Neural crest cell (in vitro differentiated cells): ENCODE measurements at places on chromosomes 16 and 17. TPM values are rescaled to one million over a fixed set of nuclear protein-coding genes. Genes with fewer than 3 reads are reported as not detected.

Gene PLCD3
- total RNA-seq: 34.2 and 36.5 TPM in 2 replicates

Gene AATK
- 6.0 and 6.7 TPM in 2 replicates for total RNA-seq

Gene SOX9
- 36.8 and 36.9 TPM in 2 replicates for total RNA-seq

DNA sequence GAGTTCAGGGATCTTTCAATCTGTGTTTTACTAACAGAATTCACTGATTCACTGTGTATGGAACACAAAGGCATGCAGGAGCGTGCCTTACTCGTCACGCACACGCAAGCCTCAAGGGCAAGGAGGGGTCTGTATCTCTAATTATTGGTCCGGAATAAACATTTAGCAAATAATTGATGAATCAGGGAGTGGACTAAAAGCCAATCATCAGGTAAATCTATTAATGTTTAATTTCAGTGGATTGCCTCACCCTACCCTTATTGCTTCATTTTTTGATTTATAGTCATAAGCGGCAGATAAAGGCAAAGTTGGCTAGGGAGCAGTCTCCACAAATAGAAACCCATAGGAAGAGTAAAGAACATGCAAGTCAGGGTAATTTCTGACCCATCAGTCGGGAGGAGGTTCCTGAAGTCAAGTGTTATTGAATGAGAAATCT, 7.4 kb upstream of the HSD17B2 start:
- H3K4me1 ChIP-seq: no peaks in the 10 kb centered on the region
- DNase-seq: no peak
- H3K4me3 ChIP-seq: no peak overlapping the region
- peaks cover 30% of the 10 kb centered on the region for H3K27me3 ChIP-seq
- H3K27ac ChIP-seq: no peak overlapping the region

DNA sequence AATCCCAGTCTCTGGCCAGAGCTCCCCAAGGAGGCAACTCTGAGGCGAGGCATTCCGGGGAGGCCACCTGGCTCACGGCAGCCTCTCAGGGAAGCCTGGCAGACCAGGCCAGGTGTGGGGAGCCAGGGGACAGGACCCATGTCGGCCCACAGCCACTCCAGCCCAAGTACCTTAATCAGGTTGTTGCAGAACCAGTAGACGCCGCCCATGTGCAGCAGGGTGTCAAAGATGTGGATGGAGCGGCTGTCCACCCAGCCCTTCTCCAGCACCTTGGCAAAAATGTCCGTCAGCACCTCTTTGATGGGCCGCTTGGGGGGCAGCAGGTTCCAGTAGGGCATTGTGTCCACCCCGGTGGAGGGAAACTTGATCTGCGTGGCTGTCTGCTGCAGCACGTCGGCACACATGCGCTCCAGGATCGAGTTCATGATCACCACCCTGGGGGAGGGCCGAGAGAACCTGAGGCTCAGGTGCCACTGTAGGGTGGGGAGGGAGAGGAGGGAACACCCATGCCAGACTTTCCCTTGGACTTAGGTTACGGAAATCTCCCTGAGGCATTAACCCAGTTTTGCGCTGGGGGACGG, 7.8 kb downstream of the CSF3 start:
- no peaks in the 10 kb centered on the region for H3K27me3 ChIP-seq
- peaks cover 10% of the 10 kb centered on the region for H3K36me3 ChIP-seq
- H3K4me1 ChIP-seq: peaks cover 6% of the 10 kb centered on the region
- DNase-seq: no peak
- H3K27ac ChIP-seq: no peak overlapping the region

DNA sequence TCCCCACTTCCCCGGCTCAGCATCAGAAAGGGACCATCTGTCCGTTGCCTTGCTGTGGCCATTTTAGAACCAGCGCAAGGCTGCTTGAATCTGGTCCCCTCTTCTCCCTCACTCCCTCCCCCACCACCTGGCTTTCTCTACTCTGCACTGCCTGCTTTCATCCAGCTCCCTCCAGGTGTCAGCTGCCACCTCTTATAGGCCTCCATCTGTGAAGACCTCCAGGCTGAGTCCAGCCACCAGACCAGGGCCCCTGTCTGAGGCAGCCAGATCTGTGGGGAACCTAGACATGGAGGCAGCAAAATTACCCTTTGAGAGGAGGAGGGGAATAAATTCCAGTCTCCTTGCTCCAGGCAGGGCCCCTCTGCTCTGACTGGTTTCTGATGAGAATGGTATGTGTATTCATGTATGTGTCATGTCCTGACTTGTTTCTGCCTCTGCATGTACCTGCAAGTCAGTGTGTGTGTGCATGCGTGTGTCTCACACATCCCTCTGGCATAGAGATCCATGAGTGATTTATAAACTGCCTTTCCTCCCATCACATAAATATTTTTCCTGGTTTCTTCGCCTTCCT, 21.1 kb downstream of the MINK1 start:
- H3K4me1 ChIP-seq: peaks cover 61% of the 10 kb centered on the region
- no peak for DNase-seq
- H3K27ac ChIP-seq: peak overlapping the region; percentile 32
- H3K27me3 ChIP-seq: no peaks in the 10 kb centered on the region
- no peak overlapping the region for H3K4me3 ChIP-seq
- H3K36me3 ChIP-seq: peaks cover 3% of the 10 kb centered on the region

- H3K27me3 ChIP-seq: no peaks in the 10 kb centered on the region
- H3K4me3 ChIP-seq: no peak overlapping the region
- peaks cover 4% of the 10 kb centered on the region for H3K4me1 ChIP-seq
Measured at GRCh38 chr16:67703626-67704025, 15.5 kb downstream of the GFOD2 start.

- H3K4me3 ChIP-seq: no peak overlapping the region
- no peak for DNase-seq
- peaks cover 7% of the 10 kb centered on the region for H3K4me1 ChIP-seq
- H3K36me3 ChIP-seq: no peaks in the 10 kb centered on the region
- H3K27me3 ChIP-seq: peaks cover 76% of the 10 kb centered on the region
Measured at GRCh38 chr17:21475571-21475970, 99.4 kb downstream of the KCNJ12 start.

GRCh38 chr16:27772093-27772825, 222.3 kb downstream of the KATNIP start:
- H3K27ac ChIP-seq: peak overlapping the region; percentile 88
- H3K4me1 ChIP-seq: peaks cover 6% of the 10 kb centered on the region

DNA sequence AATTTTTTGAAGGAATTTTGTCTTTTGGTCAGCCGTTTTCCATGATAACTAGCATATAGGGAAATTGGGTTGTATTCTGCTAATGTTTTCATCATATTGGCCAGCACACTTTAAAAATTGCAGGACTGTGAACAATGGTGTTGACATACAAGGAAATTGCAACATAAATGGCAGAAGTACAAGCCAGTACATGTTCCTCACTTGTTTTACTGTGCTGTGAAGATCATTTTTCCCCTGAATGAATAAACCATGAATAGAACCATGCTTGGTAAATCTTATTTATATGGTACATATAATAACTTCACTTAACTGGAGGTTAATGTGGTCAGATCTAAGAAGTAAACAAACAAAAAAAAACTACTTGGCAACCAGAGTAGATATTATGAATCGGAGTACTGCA, 22.8 kb downstream of the OMG start:
- no peak overlapping the region for H3K4me3 ChIP-seq
- no peak for DNase-seq
- peaks cover 7% of the 10 kb centered on the region for H3K4me1 ChIP-seq

DNA sequence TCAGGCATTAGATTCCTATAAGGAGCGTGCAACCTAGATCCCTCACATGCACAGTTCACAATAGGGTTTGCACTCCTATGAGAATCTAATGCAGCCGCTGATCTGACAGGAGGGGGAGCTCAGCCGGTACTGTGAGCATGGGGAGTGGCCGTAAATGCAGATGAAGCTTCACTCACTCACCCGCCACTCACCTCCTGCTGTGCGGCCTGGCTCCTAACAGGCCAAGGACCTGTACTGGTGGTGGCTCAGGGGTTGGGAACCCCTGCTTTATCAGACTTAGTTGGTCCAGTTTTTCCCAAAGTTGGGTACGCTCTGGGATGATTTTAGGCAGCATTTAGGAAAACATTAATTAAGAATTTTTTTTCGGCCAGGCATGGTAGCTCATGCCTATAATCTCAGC, 103.8 kb downstream of the MARF1 start:
- DNase-seq: no peak
- H3K27me3 ChIP-seq: no peaks in the 10 kb centered on the region
- H3K4me1 ChIP-seq: peaks cover 17% of the 10 kb centered on the region
- H3K27ac ChIP-seq: no peak overlapping the region
